GM23248 (cell line): ENCODE measurements at places on chromosomes 5 and 9. TPM values are rescaled to one million over a fixed set of nuclear protein-coding genes. Genes with fewer than 3 reads are reported as not detected.

DAB2IP gene
- 2.1 and 2.6 TPM in 2 replicates for polyA plus RNA-seq

ADAMTSL2 gene
- polyA plus RNA-seq, result not detected in 2 replicates

AK8 gene
- 0.22 and 0.89 TPM in 2 replicates for polyA plus RNA-seq

PCDHA12 gene
- not detected in 2 replicates for polyA plus RNA-seq

FOXD4L5 gene
- polyA plus RNA-seq, result not detected in 2 replicates

AGXT2 gene
- not detected in 2 replicates for polyA plus RNA-seq

TICAM2 gene
- 11.3 and 14.1 TPM in 2 replicates for polyA plus RNA-seq

CREBRF gene
- 3.2 and 3.5 TPM in 2 replicates for polyA plus RNA-seq

ALDOB gene
- polyA plus RNA-seq, result 0.08 TPM in 1 of 2 replicates, not detected in the other

COL15A1 gene
- polyA plus RNA-seq, result 8.8 and 9.7 TPM in 2 replicates

FASTKD3 gene
- polyA plus RNA-seq, result 9.1 and 10.6 TPM in 2 replicates

DDX4 gene
- not detected in 2 replicates for polyA plus RNA-seq

CA9 gene
- 2.3 and 2.7 TPM in 2 replicates for polyA plus RNA-seq

CCNJL gene
- 0.06 TPM in 1 of 2 replicates, not detected in the other for polyA plus RNA-seq

SYK gene
- polyA plus RNA-seq, result 0.18 TPM in 1 of 2 replicates, not detected in the other

PCDHB2 gene
- 4.4 and 6.0 TPM in 2 replicates for polyA plus RNA-seq

INSL4 gene
- not detected in 2 replicates for polyA plus RNA-seq

FAXDC2 gene
- 5.4 and 6.7 TPM in 2 replicates for polyA plus RNA-seq

RABEPK gene
- 37.7 and 38.9 TPM in 2 replicates for polyA plus RNA-seq

PCDHGB5 gene
- 15.0 and 15.7 TPM in 2 replicates for polyA plus RNA-seq

KIF20A gene
- 26.0 and 28.2 TPM in 2 replicates for polyA plus RNA-seq

PCDHGC5 gene
- polyA plus RNA-seq, result 1.8 and 2.5 TPM in 2 replicates
